T-cell (primary cell): ENCODE measurements at places on chromosomes 13 and 19.

DNA sequence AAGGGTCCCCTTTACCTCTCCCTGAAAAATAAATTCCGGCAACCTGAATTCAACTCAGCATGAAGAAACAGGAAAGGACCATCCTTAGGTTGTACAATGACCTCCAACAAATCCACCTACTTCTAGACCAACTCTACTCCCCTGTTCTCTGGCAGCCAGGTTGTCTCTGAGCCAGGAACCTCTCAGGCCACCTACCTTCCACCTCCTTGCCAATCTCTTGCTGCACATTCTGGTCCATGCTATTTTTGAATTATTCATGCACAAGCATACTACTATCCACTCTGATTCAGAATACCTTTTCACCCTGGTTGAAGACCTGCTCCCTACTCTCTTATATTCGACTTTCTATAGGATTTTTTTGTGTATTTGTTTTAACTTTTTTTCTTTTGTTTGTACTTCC is 415.0 kb upstream of the ZNF507 start:
- no peak for DNase-seq

DNA sequence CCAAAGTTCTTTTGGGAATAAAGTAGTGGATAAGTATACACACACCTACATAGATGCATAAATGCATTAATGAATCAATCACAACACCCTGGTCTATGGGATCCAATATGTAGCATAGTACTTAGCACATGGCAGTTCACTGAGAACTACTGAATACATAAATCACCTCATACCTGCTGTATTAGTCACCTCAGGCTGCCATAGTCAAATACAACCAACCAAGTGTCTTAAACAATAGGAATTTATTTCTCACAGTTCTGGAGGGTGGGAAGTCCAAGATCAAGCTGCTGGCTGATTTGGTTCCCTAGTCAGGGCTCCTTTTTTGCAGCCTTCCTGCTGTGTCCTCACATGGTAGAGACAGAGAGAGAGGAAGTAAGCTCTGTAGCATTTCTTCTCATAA is 228.2 kb downstream of the NHLRC3 start:
- no peak for DNase-seq

- DNase-seq = no peak
Measured at GRCh38 chr19:20414120-20414519, 151.5 kb downstream of the ZNF737 start.

GRCh38 chr19:17420475-17420924 is 653 bp downstream of the MVB12A start:
- DNase-seq = no peak

DNA sequence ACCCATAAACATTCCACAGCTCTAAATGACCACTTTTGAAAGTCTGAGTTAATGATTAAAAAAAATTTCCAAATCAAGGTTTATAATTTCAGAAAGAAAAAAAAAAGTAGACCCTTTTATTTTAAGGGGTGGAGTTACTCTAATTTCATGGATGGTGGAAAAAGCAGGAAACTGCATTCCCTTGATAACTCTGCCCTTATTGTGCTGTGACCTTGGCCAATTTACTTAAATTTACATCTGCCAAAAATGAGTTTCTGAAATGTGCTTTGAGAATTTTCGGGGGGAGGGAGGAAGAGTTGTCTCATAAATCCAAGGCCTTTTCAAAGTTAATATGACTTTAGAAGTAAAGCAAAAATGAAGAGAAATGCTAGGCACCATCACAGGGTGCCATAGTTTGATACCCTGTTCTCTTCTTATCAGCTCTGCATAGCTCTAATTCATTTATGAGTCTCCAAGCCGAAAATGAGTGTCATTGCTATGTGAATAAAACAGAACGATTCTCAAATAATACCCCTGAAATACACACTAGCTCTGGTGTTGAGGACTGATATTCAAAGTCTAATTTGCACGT is 367.0 kb downstream of the DACH1 start:
- DNase-seq = no peak

DNA sequence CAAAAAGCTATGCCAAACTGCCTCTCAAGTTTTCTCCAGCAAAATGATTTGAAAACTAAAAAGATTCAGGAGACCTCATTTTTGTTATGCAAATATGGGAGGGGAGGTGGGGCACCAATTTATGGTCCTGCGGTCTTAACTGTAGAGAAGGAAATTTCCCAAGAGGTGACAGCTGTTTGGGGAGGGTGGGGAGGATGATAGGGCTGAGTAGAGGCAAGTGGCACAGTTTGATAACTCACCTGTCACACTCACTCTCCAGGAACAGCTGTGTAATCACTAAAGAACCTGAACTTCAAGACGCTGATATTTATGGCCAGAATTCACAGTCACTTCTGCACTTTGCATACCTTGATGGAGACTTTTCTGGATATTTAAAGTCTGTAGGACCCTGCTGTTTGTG is 232.9 kb upstream of the STARD13 start:
- no peak for DNase-seq

DNA sequence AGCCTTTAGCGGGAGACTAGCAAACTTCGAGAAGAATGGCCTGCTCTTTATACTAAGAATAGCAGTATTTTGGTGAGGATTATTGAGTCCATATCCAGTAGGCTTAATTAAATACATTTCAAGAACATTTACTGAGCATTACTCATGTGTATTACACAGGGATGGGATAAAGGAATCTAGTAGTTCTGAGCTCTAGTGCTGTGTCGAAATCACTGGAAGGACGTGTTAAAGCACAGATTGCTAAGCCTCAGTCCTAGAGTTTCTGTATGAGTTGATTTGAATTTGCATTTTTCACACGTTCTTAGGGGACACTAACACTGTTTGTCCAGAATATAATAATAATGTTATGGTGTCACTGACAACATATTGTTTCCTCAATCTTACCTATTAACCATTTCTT is 9.0 kb downstream of the ZNF302 start:
- no peak for DNase-seq

DNA sequence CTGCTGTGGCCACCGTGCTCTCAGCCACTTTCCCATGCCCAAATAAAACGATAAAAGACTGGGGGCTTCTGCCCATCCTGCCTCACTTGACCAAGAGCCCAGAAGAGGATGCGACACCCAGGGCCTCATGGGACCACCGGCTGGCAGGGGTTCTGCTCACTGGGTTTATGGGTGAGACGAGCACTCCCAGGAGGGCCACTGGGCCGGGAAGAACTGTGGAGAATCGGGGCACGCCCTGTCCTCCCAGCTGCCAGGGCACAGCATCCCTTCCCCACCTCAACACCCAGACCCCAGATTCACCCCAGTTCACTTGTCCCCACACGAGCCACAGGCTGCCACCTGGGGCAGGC is 4.7 kb upstream of the F10 start:
- no peak for DNase-seq

DNA sequence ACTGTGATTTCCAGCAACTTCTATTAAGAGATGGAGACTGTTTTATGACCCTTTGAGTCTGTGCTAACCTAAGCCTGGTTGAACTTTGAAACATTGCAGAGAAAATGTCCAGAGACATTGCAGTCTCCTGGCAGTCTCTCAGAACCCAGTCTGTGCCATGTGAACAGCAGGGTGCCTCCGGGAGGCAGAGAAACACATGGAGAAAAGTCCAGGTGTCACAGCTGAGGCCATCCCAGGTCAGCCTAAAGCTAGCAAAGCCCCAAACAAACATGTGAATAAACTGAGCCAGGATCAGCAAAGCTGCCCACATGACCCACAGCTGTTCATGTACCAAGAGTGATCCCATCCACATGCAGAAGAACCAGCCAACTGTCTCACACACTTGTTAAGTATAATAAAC is 7.8 kb downstream of the CYP4F11 start:
- no peak for DNase-seq

GRCh38 chr19:8500158-8500557 is 2.3 kb downstream of the PRAM1 start:
- DNase-seq = no peak

GRCh38 chr13:24224232-24224680 is 63.7 kb downstream of the SPATA13 start:
- DNase-seq = no peak

GRCh38 chr19:6524311-6524710 is 6.5 kb upstream of the TNFSF9 start:
- DNase-seq = no peak

- DNase-seq = no peak
Measured at GRCh38 chr19:56837004-56837403, 3.5 kb downstream of the PEG3 start.

GRCh38 chr13:34357435-34358232 is 539.7 kb downstream of the RFC3 start:
- DNase-seq = no peak

GRCh38 chr19:35959040-35959967 is 23.1 kb downstream of the LRFN3 start:
- peak; percentile 67 for DNase-seq

DNA sequence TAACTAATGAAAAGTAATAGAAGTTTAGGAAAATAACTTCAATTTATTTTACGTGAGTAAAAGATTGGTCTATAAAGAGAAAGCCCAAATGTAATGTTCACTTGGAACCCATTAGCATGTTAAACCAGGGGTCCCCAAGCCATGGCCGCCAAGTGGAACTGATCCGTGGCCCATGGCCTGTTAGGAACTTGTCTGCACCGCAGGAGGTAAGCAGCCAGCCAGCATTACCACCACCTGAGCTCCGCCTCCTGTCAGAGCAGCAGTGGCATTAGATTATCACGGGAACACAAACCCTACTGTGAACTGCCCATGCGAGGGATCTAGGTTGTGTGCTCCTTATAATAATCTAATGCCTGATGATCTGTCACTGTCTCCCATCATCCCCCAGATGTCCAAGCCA is 818.7 kb upstream of the GPC6 start:
- DNase-seq = no peak

DNA sequence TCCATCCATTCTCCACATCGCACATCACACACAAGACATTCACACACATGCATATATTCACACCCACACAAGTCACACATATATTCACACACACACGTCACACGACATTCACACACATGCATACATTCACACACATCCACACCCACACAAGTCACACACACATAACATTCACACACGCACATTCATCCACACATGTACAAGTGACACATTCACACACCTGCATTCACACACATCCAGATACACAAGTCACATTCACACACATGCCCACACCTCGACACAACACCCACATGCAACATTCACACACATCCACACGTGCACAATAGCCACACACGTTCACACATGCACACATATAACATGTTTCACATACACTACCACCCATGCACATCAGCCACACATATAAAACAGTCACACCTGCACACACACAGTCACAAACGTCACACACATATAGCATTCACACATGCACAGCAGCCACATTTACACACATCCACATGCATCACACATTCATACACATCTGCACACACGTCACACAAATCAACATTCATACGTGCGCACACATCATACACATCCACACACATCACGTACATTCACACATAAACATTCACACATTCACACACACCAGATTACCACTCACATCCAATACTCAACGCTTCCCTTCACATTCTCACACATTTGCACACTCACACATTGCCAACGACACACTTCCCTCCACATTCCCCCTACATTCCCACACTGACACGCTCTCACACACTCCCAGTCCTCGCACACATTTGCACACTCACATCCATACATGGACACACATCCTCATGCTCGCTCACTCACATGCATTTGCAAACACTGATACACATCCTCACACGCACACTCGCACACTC is 41.0 kb downstream of the ANKRD10 start:
- no peak for DNase-seq

- DNase-seq = no peak
Measured at GRCh38 chr13:99280166-99280565, 22.0 kb upstream of the GPR18 start.

DNA sequence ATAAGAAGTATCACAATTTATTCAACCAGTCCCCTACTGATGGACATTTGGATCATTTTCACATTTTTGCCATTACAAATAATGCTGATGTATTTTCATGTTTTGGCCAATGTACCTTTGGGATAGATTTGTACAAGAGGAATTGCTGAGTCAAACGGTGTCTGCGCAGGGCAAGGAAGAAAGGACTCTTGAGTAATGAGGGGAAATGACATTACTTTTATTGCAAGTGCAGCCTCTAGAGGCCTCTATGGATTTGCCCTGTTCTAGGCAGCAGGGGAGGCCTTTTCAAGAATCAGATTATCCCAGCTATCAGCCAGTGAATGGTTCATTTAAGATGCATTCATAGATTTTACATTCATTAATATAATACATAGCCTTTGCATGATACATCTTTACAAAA is 32.9 kb upstream of the GTF3A start:
- no peak for DNase-seq

- DNase-seq = no peak
Measured at GRCh38 chr19:55160986-55161365, 3.4 kb upstream of the TNNI3 start.

GRCh38 chr13:29021311-29021710 is 201.2 kb downstream of the MTUS2 start:
- no peak for DNase-seq

DNA sequence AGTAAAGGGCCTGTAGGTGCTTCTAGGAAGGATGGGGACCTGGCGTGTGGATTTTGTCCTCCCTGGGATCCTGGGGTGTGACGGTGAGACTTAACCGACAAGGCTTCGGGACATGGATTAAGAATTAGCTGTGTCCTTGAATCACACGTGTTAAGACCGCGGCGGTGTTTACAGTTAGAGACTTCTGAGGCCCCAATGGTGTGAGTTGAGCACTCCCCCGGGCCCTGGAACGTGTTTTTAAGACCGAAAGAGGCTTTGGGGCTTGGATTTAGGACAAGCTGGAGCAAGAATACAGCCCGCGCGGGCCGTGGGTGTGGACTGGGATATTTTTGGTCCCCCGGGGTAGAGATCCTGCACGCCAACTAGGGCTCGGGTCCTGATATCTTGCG is 1.2 kb upstream of the SLC27A1 start:
- DNase-seq = no peak

DNA sequence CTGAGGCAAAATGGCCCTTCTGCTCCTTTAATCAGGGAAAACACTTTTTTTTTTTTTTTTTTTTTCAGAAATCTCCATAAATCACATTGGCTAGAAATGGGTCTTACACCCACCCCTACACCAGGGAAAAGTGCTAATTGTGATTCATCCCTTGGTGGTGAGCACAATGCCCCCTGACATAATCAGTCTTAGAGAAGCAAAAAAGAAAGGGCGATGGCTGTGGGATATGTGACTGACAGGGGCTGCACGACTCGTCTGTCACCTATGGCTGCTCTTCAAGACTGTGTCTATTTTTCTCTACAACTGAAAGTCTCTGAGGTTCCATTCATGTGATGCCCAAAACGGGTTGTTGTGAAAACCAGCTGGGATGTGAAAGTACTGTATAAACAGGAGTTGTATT is 3.6 kb upstream of the GPC6 start:
- DNase-seq = no peak

GRCh38 chr19:46115396-46116106 is 8.9 kb downstream of the IGFL3 start:
- DNase-seq = no peak

GRCh38 chr19:40529093-40529954 is 47.3 kb upstream of the SHKBP1 start:
- DNase-seq = peak; percentile 84

- no peak for DNase-seq
Measured at GRCh38 chr19:7159105-7159933, 89.8 kb downstream of the ZNF557 start.

GRCh38 chr13:29081697-29082440 is 261.7 kb downstream of the MTUS2 start:
- DNase-seq = no peak

- DNase-seq = no peak
Measured at GRCh38 chr13:77716692-77717091, 19.2 kb downstream of the SLAIN1 start.

- no peak for DNase-seq
Measured at GRCh38 chr13:113145911-113146598, 12.4 kb upstream of the PROZ start.
